ENCODE measurements at places on chromosomes 6 and 20.

DNA sequence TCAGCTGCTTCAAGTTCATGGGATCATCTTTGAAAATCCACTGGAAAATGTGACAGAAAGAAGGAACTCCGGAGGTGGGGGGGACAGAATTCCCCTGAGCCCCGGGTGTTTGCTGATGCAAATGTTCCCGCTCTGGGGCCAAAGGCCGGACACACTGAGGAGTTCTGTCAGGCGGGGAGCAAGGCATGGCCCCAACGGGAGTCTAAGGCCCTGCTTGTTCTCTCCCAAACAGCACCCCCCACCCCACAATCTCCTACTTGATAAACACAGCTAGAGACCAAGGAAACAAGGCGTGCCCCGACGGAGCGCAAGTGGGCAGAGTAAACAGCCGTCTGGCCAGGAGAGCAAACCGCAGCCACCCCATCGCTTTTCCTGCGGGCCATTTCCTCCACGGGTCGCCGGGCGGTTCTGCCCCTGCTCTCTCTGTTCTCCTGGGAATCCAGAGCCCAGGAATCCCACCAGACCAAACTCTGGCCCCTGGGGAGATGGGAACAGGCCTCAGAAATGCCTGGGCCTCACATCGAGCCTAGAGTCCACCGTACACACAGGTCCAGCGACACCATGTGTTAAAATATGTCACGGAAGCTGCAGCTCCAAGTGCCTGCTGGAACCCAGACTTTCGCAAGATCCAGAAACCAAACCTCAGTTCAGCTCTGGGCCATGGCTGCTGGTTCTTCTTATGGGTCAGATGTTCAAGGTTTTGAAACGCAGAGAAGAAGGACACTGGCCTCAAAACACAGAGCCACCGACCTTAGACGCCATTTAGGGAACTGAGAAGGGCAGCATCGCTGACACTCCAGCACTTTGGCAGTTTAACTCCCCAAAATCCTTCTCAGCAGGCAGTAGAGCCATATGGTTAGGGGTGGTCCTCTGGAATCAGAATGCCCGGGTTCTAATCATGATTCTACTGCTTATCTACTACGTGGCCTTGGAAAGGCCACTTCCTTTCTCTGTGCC, 104.2 kb downstream of the PREX1 start:
- DNase-seq, result no peak

- no peak for DNase-seq
These were observed 88.4 kb upstream of the CEP85L start for GRCh38 chr6:118739696-118740353.

DNA sequence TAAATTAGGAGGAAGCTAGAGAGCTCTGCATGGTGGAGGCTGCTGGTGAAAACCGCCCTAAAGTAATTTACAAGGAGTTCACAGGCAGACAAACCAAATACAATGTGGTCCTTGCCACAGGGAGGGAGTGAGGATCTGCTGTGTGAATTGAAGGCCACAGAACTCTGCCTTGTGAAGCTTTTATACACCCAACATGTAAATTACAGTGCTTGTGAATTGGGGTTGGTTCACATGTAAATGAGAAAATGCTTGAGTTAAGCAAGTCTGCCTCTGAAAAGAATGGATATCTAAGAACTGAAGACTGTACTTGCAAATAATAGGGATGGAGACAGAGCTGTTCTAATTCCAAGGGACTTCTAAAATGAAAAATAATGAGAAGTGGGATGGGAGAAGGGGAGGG, 194.2 kb downstream of the SLC35F1 start:
- no peak for DNase-seq

DNA sequence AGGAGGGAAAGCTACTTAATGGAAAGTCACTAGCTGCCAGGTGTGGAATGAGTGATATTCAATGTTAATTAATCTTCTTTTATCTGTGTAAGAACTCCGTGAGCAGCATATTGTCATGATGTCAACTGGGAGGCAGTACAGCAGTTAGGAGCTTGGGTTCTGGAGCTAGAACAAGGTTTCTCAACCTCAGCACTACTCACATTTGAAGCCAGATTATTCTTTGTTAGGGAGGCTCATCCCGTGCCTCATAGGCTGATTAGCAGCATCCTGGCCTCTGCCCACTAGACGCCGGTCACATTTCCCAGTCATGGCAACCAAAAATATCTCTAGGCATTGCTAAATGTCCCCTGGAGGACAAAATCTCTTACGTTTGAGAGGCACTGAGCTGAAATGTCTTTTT, 41.2 kb downstream of the BCAS1 start:
- DNase-seq, result no peak

DNA sequence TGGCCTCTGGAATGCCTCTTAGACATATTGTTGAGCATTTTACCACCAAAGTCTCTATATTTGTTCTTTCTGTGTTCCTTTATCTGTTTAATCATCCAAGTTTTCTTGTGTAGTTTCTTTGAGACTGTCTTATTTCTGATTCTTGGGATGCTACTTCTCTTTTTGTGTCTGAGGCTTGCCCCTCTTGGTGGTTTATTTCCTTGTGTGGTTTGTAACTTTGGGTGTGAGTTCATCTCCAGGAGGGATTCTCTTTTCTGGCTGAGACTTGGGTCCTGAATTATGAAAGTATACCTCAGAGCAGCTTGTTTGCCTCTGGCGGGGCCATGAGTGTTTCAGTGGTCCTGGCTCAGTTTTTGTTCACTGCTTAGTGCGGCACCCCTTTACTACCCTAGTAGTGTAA, 33.9 kb downstream of the PPARD start:
- DNase-seq, result no peak
